Fibroblast of skin of left quadriceps (primary cell): ENCODE measurements at places on chromosomes 2 and 18.

- DNase-seq: no peak
These were observed 612.6 kb upstream of the ACVR2A start for GRCh38 chr2:147232225-147232669.

DNA sequence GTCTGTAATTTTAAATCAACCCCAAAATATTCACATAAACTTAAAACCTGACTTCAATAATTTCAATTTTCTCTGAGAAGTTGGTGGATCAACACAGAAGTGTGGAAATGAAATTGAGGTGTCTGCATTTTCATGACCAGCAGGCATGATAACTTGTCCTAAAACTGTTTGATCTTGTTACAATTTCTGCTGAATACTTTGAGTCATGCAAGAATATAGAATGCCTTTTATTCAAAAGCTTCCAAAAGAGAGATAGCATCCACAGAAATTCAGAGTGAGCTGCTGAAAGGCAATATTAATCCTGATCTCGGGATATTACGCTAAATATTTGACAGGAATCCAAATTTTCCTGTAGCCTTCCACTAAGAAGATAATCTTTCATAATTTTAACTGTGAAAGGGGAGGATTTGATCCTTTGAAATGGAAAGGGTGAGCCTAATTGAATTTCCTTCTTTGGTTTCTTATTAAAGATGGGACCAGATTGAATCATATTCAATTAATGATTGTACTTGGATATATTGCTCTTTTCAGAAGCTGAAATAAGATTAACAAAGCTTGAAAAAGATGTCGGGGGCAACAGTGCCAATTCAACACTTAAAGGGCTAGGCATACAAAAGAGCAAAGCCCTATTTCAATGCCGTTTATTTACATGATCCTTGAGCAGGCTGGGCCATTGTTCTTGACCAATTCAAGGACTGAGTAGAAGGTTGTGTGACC, 129.3 kb downstream of the NCKAP5 start:
- no peak for DNase-seq

DNA sequence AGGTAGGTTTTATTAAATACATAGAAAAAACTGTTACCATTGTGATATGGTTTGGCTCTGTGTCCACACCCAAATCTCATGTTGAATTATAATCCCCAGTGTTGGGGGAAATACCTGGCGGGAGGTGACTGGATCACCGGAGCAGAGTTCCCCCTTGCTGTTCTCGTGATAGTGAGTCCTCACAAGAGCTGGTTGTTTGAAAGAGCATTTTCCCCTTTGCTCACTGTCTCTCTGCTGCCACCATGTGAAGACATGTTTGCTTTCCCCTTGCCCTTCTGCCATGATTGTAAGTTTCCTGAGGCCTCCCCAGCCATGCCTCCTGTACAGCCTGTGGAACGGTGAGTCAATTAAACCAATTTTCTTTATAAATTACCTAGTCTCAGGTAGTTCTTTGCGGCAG, 352.7 kb upstream of the SLC39A10 start:
- DNase-seq: no peak

- DNase-seq: no peak
These were observed 5.8 kb downstream of the MAPRE3 start for GRCh38 chr2:26976237-26976636.

GRCh38 chr2:45965871-45966498, 314.5 kb downstream of the PRKCE start:
- no peak for DNase-seq

DNA sequence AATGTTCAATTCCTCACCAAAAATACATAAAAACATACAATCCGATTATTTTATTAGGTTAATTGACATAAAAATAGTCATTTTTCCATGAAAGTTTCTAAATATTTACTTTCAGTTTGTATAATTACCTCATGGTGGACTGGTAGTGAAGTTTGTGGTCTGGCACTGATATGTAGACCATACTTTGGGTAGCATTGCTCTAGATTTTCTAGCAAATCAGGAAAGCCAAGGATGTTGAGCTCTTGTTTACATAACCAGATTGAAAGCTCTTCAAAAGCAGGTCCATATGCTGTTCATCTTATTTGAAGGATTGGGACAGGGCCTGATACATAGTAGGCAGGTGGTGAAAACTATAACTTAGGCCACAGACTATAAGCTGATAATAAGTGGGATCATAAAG, 61.8 kb downstream of the COMMD1 start:
- DNase-seq: no peak

- no peak for DNase-seq
These were observed 296.9 kb upstream of the STON1 start for GRCh38 chr2:48233005-48233404.

- no peak for DNase-seq
These were observed 111.3 kb upstream of the CAVIN2 start for GRCh38 chr2:191957996-191958860.

DNA sequence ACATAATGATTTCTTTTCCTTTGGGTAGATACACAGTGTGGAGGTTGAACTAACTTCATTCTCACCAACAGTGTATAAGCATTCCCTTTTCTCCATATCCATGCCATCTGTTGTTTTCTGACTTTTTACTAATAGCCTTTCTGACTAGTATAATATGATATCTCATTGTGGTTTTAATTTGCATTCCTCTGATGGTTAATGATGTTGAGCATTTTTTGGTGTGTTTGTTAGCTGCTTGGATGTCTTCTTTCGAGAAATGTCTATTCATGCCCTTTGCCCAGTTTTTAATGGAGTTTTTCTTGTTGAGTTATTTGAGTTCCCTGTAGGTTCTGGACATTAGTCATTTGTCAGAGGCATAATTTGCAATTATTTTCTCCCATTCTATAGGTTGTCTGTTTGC, 59.8 kb downstream of the MARCHF4 start:
- DNase-seq: no peak

DNA sequence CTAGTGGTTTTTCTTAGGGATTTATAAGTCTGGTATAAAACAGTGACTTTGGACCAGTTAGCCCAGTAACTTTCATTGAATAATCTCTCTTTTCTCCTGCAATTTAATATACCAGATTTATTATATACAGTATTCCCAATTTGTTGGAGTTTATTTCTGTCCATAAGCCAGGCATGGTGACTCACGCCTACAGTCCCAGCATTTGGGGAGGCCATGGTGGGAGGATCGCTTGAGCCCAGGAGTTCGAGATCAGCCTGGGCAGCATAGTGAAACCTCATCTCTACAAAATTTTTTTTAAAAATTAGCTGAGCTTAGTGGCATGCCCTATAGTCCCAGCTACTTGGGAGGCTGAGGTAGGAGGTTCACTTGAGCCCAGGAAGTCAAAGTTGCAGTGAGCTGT, 26.7 kb downstream of the CNNM4 start:
- DNase-seq: no peak

GRCh38 chr2:161223139-161223732, 63.0 kb downstream of the TANK start:
- DNase-seq: no peak

DNA sequence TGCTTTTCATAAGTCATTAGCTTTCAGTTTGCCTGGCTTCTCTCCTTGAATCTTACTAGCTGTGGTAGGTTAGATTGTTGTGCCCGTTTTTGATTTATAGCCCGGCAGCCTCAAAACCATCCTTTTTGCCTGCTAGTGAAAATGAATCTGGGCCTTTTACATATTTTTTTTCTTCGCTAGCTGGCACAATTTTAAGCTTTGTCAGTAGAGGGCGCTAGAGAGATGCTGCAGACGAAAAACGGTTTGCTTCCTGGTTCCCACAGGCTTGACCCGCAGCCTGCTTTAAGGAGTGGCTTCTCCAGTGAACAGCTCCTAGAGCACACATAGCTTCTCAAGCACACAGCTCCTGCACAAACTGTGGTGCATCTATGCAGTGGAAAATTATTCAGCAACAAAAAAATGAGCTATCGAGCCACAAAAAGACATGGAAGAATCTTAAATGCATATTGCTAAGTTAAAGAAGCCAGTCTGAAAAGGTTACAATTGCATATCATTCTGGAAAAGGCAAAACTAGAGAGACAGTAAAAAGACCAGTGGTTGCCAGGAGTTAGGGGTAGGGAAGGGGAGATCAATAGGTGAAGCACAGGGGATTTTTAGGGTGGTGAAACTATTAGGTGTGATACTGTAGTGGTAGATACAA, 47.9 kb downstream of the E2F6 start:
- no peak for DNase-seq

- DNase-seq: no peak
These were observed 246.1 kb downstream of the FSIP2 start for GRCh38 chr2:185984670-185985069.

DNA sequence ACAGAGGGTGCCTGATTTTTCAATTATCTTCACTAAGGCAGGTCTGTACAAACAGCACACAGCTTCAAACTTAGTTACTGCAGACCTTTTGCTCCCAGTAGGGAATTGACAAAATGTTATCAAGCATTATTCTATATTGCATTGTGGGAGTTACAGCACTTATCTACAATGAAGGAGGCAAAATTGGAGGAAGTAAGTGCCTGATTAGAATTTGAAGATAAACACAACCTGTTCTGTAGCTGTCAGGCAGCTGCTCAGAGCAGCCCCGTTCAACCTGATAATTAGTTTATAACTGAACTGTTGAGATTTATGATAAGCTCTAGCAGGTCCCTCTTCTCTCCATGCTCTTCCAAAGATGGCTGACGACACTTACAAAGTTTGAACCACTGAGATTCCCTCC, 364.4 kb upstream of the CYRIA start:
- no peak for DNase-seq

DNA sequence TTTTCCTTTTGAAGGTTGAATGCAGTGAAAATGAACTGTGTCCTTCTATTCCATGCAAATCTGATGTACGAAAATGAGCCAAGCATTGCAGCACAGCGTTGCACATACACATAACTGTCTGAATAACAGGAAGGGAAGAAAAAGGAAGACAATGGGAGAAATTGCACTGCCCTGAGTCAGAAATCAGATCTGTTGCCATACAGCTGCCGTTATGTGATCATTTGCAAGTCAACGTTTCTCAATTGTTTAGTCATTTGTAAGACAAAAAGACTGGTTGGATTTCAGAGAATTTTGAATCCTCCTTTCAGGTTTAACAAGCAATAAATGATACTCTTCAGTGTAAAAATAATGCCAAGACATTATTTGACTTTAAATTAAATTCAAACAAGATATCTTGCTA, 284.1 kb downstream of the DSEL start:
- no peak for DNase-seq

DNA sequence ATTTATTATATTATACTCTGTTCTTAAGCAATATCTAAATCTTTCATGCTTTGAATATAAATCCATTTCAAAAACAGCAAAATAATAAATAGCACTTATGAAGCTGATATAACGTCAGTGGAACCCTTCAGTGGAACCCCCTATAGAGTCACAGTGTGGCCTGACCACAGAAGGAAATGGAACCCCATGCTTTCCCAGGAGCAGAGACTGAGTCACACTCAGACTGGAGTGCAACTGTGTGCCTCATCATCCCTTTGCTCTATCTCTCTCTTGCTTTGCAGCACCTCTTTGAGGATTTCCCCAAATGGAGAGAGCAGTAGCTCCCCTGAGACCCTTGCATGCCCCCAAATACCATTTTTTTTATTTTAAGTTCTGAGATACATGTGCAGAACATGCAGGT, 13.1 kb downstream of the NXPH2 start:
- no peak for DNase-seq

GRCh38 chr2:10876394-10876793, 35.3 kb upstream of the KCNF1 start:
- no peak for DNase-seq

DNA sequence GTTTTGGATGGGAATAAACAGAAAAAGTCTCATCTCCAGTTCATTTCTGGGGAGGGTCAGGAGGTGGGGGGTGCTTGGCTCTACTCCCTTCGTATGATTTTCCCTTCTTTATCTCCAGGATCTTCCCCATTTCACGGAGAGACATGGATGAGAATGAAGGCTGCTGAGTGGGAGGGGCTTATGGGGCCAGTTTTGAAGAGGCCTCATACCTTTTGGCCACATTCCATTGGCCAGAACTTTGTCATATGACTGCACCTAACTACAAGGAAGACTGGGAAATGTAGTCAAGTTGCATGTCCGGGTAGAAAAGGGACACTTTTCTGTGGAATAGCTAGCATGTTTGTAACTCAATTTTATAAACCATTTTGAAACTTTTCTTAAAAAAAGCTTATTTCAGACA, 117.6 kb downstream of the NEDD4L start:
- DNase-seq: no peak

DNA sequence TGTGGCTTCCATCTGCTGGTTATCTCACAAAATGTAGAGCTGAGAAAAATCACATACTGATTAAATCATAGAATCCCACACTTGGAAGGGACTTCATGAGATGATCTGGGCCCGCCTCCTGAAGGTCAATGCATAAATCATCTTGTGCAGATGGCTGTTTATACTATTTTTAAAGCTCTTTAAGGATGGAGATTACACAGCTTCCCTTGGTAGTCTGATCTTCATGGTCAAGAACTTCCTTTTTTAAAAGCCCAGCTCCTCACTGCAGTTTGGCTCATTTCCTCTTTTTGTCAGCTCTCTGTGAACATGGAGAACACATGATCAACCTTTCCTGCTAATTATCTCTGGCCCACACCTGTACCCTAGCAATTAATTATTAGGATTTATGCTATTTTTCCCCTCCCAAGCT, 25.9 kb downstream of the GCG start:
- DNase-seq: no peak

DNA sequence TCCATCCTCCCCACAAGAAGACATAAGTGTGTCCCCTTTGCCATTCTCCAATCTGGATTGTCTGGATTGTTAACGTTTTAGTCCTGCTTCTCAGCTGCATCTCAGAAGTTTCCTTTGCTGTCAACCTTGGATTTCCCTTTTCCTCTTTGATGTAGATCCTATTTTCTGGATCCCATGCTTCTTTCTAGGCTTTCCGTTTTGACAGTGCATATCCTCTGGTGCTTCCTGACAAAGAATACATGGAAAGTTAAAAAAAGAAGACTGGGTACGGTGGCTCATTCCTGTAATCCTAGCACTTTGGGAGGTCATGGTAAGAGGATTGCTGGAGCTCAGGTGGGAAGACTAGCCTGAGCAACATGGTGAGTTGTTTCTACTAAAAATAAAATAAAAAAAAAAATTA, 26.8 kb downstream of the ABI2 start:
- DNase-seq: no peak

DNA sequence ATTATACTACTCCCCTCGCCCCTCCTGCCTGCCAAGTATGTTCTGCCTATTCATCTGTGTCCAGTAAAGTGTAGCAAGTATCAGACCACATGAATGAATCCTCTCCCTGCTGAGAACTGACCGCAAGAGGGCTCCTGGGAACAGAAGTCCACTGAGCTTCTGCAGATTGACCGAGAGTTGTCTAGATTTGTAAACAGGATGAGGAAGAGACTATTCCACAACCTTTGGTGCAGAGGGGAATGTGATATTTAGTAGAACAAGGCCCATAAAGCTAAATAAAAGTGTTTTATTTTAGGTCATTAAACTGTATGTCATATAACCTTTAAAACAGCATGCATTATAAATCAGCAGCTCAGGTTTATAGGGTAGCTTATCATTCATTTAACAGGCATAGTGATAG, 377.0 kb downstream of the DCC start:
- DNase-seq: no peak

- no peak for DNase-seq
These were observed 145.0 kb downstream of the NAPG start for GRCh38 chr18:10670856-10671255.

GRCh38 chr18:57559314-57559713, 27.2 kb downstream of the FECH start:
- no peak for DNase-seq

GRCh38 chr2:208074610-208075356, 49.5 kb upstream of the PLEKHM3 start:
- no peak for DNase-seq
